Smooth muscle cell of the umbilical artery (primary cell): ENCODE measurements at places on chromosomes 2 and 18. TPM values are rescaled to one million over a fixed set of nuclear protein-coding genes. Genes with fewer than 3 reads are reported as not detected.

The LYPD6 gene
- total RNA-seq, result 7.8 and 8.6 TPM in 2 replicates

The IL1RL1 gene
- 0.14 and 0.30 TPM in 2 replicates for total RNA-seq

The EGR4 gene
- not detected in 2 replicates for total RNA-seq

The CYTIP gene
- 0.30 TPM in 1 of 2 replicates, not detected in the other for total RNA-seq

The SMAD2 gene
- 75.7 and 171 TPM in 2 replicates for total RNA-seq

The NEU2 gene
- total RNA-seq, result not detected in 2 replicates

The TTC39C gene
- 13.4 TPM in 2 replicates for total RNA-seq

The GALNT13 gene
- total RNA-seq, result 2.7 TPM in 1 of 2 replicates, not detected in the other

The IL1R1 gene
- total RNA-seq, result 17.6 and 25.5 TPM in 2 replicates

The FAP gene
- total RNA-seq, result 272 and 526 TPM in 2 replicates

The NEURL3 gene
- total RNA-seq, result not detected in 2 replicates

The SULT1C3 gene
- total RNA-seq, result not detected in 2 replicates

The GPBAR1 gene
- not detected in 2 replicates for total RNA-seq

The ALPP gene
- total RNA-seq, result not detected in 2 replicates

The GPR39 gene
- total RNA-seq, result 1.8 and 7.4 TPM in 2 replicates

The CDK15 gene
- 6.3 and 8.6 TPM in 2 replicates for total RNA-seq

The NTSR2 gene
- total RNA-seq, result not detected in 2 replicates

The GULP1 gene
- total RNA-seq, result 26.8 and 42.5 TPM in 2 replicates

The ANKRD62 gene
- total RNA-seq, result not detected in 2 replicates

The CDH20 gene
- 0.05 TPM in 1 of 2 replicates, not detected in the other for total RNA-seq
